H1 (cell line): ENCODE measurements at places on chromosomes 4 and X. TPM values are rescaled to one million over a fixed set of nuclear protein-coding genes. Genes with fewer than 3 reads are reported as not detected.

RAB33A gene
- 2.8 and 3.9 TPM in 2 replicates for total RNA-seq

GRCh38 chr4:95251568-95251967 lies 297.2 kb downstream of the UNC5C start:
- no peak for DNase-seq

FDCSP gene
- total RNA-seq, result not detected in 2 replicates

GRCh38 chr4:2441393-2442174 lies 22.8 kb downstream of the CFAP99 start:
- DNase-seq, result peak; percentile 86

TMPRSS11A gene
- not detected in 2 replicates for total RNA-seq

GRCh38 chr4:4326166-4326565 lies 36.1 kb downstream of the ZBTB49 start:
- DNase-seq, result no peak

- no peak for DNase-seq
Measured at GRCh38 chr4:185772391-185773093, 39.5 kb downstream of the SORBS2 start.

SPACA5 gene
- total RNA-seq, result not detected in 2 replicates

GRCh38 chr4:86380181-86380724 lies 20.4 kb upstream of the MAPK10 start:
- DNase-seq, result no peak

DNA sequence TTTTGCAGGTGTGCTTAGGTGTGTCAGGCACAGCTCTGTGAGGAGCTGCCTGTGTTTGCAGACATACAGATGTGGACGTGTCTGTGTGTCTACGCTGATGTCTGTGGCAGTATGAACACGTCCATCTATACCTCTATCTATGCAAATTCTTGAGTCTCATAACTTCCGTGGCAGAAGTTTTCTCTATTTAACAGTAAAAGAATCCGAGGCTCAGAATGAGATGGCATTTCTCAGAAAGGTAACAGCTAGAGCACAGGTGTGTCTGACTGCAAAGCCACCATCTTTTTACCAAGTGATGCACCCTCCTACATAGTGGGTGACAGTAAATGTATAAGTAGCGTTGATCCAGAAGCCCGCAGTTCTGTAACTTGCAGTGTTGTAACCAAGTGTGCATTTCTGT lies 39.9 kb upstream of the CYP4V2 start:
- DNase-seq, result no peak

TRPC3 gene
- total RNA-seq, result 0.37 and 0.57 TPM in 2 replicates
